Thoracic aorta (tissue), 2 donors: ENCODE measurements at places on chromosomes 5 and 9.

DNA sequence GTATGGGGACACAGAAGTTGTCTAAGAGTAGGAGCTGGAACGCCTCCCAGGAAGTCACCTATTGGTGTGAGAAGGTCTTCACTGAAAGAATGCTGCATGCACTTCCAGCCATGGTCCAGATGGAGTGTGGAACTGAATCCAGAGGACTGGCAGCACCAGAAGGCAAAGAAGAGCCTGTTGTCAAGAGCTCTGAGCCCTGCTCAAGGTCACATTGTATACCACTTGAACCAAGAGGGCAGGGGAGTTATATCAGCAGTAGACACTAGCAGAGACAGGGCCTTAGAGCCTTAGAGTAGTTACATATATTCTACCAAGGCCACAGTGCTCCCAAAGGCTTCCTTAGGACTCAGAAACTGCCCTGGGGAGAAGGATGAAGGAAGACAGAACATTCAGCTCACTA, 130.8 kb upstream of the POC5 start:
- H3K27me3 ChIP-seq, result no peaks in the 10 kb centered on the region
- H3K4me1 ChIP-seq, result no peaks in the 10 kb centered on the region
- no peak overlapping the region for H3K27ac ChIP-seq
- no peak for DNase-seq
- no peak overlapping the region for H3K4me3 ChIP-seq

GRCh38 chr9:92618633-92619225, 51.2 kb downstream of the IPPK start:
- H3K4me1 ChIP-seq, result peaks cover 33% of the 10 kb centered on the region
- H3K4me3 ChIP-seq, result no peak overlapping the region
- DNase-seq, result no peak
- H3K27ac ChIP-seq, result peak overlapping the region; percentile 83
- H3K36me3 ChIP-seq, result no peaks in the 10 kb centered on the region
- H3K27me3 ChIP-seq, result no peaks in the 10 kb centered on the region

DNA sequence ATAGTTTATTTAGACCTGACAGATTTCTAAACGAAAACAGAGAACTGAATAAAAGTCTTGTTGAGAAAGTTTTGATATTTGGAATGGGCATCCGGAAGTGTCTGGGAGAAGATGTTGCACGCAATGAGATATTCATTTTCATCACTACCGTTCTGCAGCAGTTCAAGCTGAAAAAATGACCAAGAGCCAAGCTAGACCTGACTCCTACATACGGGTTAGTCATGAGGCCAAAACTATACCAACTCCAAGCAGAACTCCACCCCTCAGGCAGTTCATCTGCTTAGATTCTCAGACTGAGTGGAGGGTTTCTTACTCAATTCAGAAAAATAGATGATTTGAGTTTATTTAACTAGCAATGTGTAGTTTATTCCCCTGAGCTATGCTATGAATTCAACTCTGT, 95.4 kb upstream of the ANXA1 start:
- H3K4me1 ChIP-seq, result peaks cover 10% of the 10 kb centered on the region
- no peak overlapping the region for H3K4me3 ChIP-seq
- H3K27me3 ChIP-seq, result no peaks in the 10 kb centered on the region
- no peak overlapping the region for H3K27ac ChIP-seq

GRCh38 chr5:78816143-78816765, 167.7 kb upstream of the LHFPL2 start:
- H3K27me3 ChIP-seq, result no peaks in the 10 kb centered on the region
- peaks cover 6% of the 10 kb centered on the region for H3K4me1 ChIP-seq
- no peak overlapping the region for H3K4me3 ChIP-seq
- no peak overlapping the region for H3K27ac ChIP-seq
- no peak for DNase-seq

DNA sequence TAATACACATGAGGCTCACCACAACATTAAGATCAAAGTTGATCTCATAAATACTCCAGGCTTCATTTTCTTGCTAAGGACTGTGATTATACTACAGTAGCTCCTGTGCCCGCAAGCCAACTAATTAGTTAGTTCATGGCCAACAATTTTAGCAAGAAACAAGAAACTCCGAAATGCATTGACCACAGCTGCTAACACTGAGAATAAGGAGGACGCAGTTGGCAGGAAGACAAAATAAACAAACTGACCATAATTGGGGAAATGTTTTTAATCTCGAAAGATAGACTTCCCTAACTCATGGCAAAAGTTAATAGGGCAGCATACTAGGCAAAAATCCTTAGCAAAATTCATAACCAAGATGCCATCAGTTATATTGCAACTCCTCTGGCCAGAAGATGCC, 115.5 kb upstream of the SPEF2 start:
- no peak for DNase-seq
- no peak overlapping the region for H3K27ac ChIP-seq
- no peaks in the 10 kb centered on the region for H3K27me3 ChIP-seq
- no peaks in the 10 kb centered on the region for H3K36me3 ChIP-seq

GRCh38 chr5:34651791-34652190, 4.3 kb upstream of the RAI14 start:
- H3K4me3 ChIP-seq, result no peak overlapping the region
- no peak for DNase-seq
- peaks cover 27% of the 10 kb centered on the region for H3K4me1 ChIP-seq
- H3K27ac ChIP-seq, result no peak overlapping the region

- no peak for DNase-seq
- no peaks in the 10 kb centered on the region for H3K4me1 ChIP-seq
- no peaks in the 10 kb centered on the region for H3K36me3 ChIP-seq
- no peaks in the 10 kb centered on the region for H3K27me3 ChIP-seq
- no peak overlapping the region for H3K27ac ChIP-seq
Measured at GRCh38 chr5:24059006-24059405, 551.6 kb downstream of the PRDM9 start.

- no peaks in the 10 kb centered on the region for H3K4me1 ChIP-seq
- H3K4me3 ChIP-seq, result no peak overlapping the region
Measured at GRCh38 chr9:119240546-119240945, 128.7 kb downstream of the BRINP1 start.

DNA sequence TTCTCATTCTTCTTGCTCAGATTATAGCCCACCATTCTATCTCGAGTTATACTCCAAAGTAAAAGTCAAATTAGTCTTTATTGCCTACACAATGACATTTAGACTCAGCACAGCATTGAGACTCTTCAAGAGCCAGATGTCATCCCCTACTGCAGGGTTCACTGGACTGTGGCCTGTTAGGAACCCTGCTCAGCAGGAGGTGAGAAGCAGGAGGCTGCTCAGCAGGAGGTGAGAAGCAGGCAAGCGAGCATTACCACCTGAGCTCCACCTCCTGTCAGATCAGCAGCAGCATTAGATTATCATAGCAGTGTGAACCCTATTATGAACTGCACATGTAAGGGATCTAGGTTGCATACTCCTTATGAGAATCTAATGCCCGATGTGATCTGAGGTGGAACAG, 12.7 kb upstream of the LIFR start:
- H3K27me3 ChIP-seq, result no peaks in the 10 kb centered on the region
- H3K27ac ChIP-seq, result no peak overlapping the region
- H3K4me3 ChIP-seq, result no peak overlapping the region
- no peak for DNase-seq
- H3K36me3 ChIP-seq, result no peaks in the 10 kb centered on the region

- peak; percentile 27 for DNase-seq
- H3K4me1 ChIP-seq, result no peaks in the 10 kb centered on the region
- H3K27me3 ChIP-seq, result no peaks in the 10 kb centered on the region
Measured at GRCh38 chr9:113737517-113738271, 138.4 kb upstream of the ZNF618 start.

DNA sequence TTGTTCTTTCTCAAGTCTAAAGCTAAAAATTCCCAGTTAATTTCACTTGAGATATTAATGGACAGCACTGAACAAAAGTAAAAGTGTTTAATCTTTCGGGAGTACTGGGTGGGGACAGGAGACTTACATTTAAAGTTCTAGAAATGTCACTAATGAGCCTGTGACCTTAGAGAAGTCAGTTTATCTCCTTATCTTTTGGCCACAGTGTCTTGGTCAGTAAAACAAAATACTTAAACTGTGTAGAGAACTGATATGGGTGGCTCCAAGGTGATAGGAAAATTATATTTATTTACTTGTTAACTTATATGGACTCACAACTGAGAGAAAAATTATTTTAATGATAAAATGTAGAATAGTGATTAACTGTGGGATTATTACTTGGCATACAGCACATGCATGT, 8.9 kb downstream of the IPO11 start:
- DNase-seq, result no peak
- no peak overlapping the region for H3K27ac ChIP-seq
- H3K27me3 ChIP-seq, result no peaks in the 10 kb centered on the region
- no peak overlapping the region for H3K4me3 ChIP-seq

GRCh38 chr5:157267761-157268480, 2.0 kb downstream of the CYFIP2 start:
- peaks cover 21% of the 10 kb centered on the region for H3K4me1 ChIP-seq
- no peaks in the 10 kb centered on the region for H3K27me3 ChIP-seq
- no peaks in the 10 kb centered on the region for H3K36me3 ChIP-seq
- DNase-seq, result no peak
- no peak overlapping the region for H3K4me3 ChIP-seq
- no peak overlapping the region for H3K27ac ChIP-seq

- H3K4me3 ChIP-seq, result peak within 1 kb of the TSS; percentile 42
- H3K27me3 ChIP-seq, result no peaks in the 10 kb centered on the region
- H3K27ac ChIP-seq, result no peak within 1 kb of the TSS
- no peaks in the 10 kb centered on the region for H3K4me1 ChIP-seq
- no peak for DNase-seq
Measured at GRCh38 chr5:176899296-176899891, at the start of gene HK3. TSS of gene HK3 (minus strand) at chr5:176899346. CDS start at chr5:176896159, 3,187 bp downstream.

GRCh38 chr5:76169146-76169905, 86.1 kb downstream of the SV2C start:
- H3K4me1 ChIP-seq, result no peaks in the 10 kb centered on the region
- H3K27me3 ChIP-seq, result no peaks in the 10 kb centered on the region
- H3K36me3 ChIP-seq, result no peaks in the 10 kb centered on the region
- no peak for DNase-seq
- no peak overlapping the region for H3K4me3 ChIP-seq
- no peak overlapping the region for H3K27ac ChIP-seq

DNA sequence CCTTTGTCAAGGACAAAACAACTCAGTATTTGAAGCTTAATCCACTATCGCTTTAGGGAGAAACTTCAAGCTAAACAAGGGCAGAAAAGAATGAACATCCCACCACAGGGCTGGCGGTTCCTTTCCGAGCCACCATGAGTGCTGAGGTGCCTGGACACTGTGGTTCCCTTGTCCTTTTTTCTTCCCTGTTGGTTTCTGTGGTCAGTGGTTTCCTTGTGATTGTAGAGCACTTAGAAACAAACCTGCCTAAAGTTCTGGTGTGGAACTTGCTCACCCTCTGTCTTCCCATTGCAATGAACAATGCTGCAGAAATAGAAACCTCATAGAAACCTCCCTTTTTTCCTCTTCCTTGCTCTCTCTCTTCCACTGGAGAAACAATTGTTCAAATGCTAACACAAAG, 79.3 kb upstream of the TBC1D2 start:
- no peak overlapping the region for H3K4me3 ChIP-seq
- no peaks in the 10 kb centered on the region for H3K27me3 ChIP-seq
- no peaks in the 10 kb centered on the region for H3K36me3 ChIP-seq
- no peak for DNase-seq
- no peak overlapping the region for H3K27ac ChIP-seq
- H3K4me1 ChIP-seq, result no peaks in the 10 kb centered on the region

DNA sequence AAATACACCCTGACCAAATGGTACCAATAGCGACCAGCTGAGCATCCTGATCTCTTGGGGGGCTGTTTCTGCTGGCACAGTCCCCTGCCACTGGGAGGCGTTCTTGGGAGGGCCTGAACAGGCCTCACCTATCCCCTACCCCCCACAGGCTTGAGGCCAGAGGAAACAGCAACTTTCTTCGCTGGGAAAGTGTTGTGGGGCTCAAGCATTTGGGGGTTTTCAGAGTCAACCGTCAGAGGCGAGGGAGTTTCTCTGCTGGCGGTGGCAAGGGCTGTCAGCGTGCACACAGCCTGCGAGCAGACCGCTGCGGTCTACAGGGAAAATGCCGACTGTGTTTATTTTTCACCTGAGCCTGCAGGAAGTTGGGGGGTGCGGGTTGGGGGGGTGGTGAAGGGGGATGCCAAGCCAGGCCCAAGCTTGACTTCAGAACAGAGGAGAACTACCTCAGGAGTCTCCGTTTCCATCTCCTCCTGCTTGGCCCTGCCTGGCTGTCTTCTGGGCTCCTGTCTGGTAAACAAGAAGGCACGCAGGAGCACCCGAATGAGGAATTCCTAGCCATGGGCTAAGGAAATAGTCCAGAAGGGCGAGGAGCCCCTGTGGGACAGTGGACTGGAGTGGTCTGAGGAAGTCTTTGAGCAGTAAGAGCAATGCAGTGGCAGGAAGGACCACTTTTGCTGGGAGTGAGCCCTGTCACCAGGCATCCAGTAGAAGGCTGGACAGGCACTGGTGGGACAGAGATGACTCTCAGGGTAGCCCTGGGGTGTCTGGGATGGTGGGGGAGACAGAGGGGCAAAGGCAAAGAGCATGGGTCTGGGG, 18.1 kb downstream of the TCF7 start:
- H3K27me3 ChIP-seq, result no peaks in the 10 kb centered on the region
- H3K36me3 ChIP-seq, result peaks cover 12% of the 10 kb centered on the region
- H3K4me1 ChIP-seq, result peaks cover 12% of the 10 kb centered on the region
- DNase-seq, result no peak
- no peak overlapping the region for H3K27ac ChIP-seq

DNA sequence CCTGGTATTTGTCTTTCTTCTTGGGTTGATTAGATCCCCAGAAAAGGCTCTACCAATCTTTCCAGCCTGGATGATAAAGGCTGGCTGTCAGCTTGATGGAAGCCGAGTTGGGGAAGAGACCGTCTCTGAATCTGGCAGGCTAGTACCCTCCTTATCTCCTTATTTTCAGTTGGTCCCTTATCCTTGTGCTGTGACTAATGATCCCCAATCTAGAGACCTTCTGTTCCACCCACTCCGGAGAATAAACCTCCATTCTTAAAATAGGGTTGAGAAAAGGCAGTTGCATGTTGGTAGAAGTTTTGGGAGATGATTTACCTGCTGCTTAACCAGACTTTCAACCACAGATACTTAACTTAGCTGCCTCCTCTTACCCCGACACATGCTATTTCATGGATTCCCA, 52.3 kb downstream of the PRKACG start:
- DNase-seq, result no peak
- H3K27me3 ChIP-seq, result no peaks in the 10 kb centered on the region
- H3K36me3 ChIP-seq, result no peaks in the 10 kb centered on the region
- H3K4me1 ChIP-seq, result no peaks in the 10 kb centered on the region
- H3K4me3 ChIP-seq, result no peak overlapping the region

GRCh38 chr5:72066705-72067107, 40.6 kb upstream of the MAP1B start:
- no peaks in the 10 kb centered on the region for H3K36me3 ChIP-seq
- H3K4me1 ChIP-seq, result no peaks in the 10 kb centered on the region
- no peak overlapping the region for H3K27ac ChIP-seq
- DNase-seq, result no peak
